AG08396 (cell line): ENCODE measurements at places on chromosomes 16 and 17.

DNA sequence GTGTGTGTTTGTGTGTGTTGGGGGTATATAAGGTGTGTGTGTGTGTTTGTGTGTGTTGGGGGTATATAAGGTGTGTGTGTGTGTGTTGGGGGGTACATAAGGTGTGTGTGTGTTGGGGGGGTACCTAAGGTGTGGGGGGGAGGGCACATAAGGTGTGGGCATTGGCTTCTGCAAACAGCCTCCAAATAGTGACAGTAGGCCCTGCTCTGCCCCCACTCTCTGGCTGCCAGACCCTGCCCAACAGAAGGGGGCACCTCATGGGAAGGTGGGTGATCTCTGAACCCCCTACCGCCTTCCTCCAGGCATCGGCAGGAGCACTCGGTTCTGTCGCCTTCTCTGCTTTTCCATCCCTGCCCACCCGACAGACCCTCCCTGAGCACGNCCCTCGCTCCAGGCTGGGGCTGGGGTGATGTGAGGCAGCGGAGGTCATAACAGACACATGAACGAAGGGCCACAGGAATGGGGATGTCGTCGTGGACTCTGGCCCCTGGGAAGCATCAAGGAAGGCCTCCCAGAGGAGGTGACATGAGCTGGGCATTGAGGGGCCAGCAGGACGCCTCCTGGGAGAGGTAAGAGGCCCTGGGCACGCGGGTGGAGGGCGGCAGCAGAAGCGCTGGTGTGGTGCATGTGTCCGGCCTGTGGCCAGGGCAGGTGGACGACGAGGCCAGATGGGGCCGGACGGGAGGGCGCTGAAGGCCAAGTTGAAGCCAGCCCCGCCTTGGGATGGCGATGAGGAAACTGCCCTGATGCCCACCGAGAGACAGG lies 136.6 kb upstream of the RPH3AL start:
- DNase-seq: no peak

DNA sequence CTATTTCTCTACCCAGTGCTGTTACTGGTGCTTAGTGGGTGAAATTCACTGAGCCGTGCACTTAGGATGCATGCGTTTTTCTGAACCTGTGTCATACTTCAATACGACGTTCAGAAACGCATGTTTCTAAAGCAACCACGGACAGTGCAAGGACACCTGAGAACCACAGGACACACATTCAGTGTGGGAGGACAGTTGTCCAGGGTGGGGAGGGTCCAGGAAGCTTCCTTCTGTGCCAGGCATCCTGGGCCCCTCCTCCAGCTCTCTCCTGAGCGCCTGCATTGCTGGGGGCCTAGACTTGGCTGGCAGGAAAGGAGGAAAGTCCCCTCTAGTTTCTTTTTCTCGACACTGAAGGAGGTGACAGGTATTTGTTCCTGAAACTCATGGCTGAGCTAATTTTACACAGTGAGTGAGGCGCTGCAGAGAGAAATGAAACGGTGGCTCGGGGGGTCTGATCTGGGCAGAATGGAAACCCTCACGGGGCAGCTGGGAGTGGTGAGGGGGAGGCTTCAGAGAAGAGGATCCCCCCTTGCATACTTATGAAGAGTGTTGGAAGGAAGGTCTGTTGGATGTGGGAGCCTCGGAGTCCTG lies 89.9 kb downstream of the IRF8 start:
- DNase-seq: no peak

DNA sequence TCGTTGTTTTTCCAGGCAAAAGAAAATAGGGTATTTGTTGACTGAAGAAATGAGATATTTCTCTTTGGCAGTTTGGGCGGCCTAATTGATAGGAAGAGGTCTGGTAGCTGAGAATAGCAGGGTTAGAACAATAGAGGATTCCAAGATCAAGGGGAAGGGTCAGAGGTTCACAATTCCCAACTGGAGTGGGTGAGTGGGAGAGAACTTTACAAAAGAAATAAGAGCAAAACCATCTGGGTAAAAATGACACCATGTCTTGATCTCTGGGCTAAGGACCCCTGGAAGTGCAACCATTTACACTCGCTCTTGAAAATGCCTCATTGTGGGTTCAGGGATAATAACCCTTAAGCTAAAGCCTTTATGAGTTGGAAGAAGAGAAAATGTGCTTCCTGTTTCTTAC lies 180.5 kb downstream of the CDH13 start:
- DNase-seq: no peak

DNA sequence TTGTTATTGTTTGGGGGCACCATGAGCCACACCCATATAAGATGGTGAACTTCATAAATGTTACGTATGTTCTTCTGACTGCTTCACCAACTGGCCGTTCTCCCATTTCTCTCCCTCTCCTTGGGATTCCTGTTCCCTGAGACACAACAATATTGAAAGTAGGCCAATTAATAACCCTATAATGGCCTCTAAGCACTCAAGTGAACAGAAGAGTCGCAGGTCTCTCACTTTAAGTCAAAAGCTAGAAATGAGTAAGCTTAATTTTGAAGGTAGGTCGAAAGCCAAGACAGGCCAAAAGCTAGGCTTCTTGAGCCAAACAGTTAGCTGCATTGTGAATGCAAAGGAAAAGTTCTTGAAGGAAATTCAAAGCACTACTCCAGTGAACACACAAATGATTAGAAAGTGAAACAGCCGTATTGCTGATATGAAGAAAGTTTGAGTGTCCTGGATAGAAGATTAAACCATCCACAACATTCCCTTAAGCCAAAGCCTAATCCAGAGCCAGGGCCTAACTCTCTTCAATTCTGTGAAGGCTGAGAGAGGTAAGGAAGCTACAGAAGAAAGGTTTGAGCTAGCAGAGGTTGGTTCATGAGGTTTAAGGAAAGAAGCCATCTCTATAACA lies 25.8 kb downstream of the HLF start:
- no peak for DNase-seq

GRCh38 chr17:78472035-78472905 lies 93.8 kb downstream of the PGS1 start:
- DNase-seq: no peak

- DNase-seq: no peak
Measured at GRCh38 chr16:48556243-48556912, 53.6 kb downstream of the N4BP1 start.

GRCh38 chr16:70737377-70738082 lies 51.7 kb upstream of the MTSS2 start:
- DNase-seq: peak; percentile 90

DNA sequence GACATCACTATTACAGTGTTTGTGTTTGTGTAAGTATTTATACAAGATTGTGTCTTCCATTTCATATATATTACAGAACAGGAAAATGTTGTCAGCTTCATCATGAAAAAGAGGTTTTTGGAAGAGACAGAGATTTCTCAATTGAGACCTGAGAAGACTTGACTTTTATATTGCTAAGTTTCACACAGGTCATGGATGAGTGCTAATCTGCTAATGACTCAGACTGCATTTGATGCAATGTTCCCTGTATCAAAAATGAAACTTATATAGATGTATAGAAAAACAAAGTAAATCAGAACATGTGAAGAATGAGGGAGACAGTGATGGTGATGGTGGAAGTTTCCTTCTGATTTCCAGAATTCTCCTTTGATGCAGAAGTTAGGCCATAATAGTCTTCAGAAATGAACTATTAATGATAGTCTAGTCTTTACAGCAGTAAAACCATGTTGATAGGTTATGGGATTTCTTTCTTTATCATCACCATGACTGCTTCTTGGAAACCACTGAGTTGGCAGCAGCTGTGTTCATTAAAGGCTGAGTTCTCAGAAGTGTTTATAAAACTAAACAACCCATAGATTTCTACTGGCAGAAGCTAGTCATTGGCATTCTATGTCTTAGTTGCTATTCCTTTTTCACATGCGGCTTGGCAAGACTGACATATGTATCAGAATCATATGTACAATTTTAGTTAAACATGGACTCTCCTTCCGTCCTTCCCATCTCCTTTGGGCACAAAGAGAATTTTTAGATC lies 56.1 kb downstream of the PCTP start:
- no peak for DNase-seq

GRCh38 chr17:60639019-60639330 lies 38.7 kb upstream of the BCAS3 start:
- no peak for DNase-seq

GRCh38 chr17:69802045-69802740 lies 272.8 kb upstream of the KCNJ16 start:
- DNase-seq: no peak

- peak; percentile 49 for DNase-seq
Measured at GRCh38 chr17:42891539-42892152, 9.0 kb upstream of the G6PC1 start.

DNA sequence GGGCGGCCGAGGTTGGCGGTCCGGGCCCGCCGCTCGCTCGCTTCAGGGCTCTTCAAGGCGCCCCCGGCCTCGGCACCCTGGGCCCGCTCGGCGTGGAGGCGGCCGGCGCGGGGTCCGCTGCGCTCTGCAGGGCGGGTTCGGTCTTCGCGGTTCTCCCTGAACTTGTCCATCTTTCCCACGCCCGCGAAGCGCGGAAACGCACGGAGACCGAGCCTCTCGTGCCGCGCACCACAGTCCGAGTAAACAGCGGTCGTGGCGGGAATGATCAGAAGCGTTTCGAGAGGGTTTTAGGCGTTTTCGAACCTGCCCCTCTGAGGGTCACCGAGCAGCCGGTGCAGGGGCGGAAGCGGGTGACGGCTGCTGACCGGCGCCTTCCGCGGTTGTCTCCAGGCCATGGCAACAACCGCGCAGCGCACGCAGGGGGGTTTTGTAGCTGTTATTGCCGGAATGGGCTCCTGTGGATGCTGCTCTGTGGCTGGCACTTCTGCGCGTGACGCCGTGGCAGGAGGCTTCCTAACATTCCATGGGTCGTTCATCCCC lies 414 bp downstream of the NARF start:
- peak; percentile 45 for DNase-seq

- no peak for DNase-seq
Measured at GRCh38 chr16:11020792-11021551, 76.6 kb downstream of the CLEC16A start.

DNA sequence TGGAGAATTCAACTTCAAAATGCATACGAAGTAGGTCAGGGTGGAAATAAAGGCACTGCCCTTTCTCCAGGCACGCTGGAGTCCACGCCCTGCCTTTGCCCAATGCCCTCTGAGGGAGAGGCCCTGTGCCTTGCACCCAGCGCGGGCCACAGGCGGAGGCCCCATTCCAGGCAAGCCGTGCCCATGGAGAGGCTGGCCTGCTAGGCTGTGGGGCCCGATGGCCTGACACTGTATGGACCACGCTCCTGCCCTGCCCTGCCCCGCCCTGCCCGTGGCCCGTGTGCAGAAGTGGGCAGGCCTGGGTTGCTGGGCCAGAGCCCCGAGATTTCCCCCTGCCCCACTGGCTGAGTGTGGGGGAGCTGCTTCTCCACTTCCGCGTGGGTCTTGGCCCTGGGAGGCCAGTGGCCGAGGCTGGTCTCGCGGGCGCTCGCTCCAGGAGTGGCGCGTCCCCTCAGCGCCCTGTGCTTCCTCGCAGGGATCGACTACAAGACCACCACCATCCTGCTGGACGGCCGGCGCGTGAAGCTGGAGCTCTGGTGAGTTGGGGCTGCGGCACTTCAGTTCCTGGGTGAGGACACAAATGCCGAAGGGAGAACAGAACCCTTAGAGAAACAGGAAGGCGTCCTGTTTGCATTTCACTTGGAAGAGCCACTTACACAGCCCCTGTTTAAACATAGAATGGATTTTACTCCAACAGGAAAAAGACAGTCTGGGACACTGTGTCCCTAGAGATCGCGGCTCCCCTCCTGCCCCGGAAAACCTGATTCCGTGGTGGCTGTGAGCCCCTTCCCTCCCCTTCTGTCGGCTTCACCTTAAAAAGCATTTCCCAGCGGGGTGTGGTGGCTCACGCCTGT lies 13.8 kb upstream of the WFIKKN1 start:
- DNase-seq: no peak

GRCh38 chr16:64808474-64808873 lies 313.4 kb downstream of the CDH11 start:
- DNase-seq: no peak

- DNase-seq: peak; percentile 86
Measured at GRCh38 chr17:44599298-44600175, 42.3 kb downstream of the FZD2 start.

DNA sequence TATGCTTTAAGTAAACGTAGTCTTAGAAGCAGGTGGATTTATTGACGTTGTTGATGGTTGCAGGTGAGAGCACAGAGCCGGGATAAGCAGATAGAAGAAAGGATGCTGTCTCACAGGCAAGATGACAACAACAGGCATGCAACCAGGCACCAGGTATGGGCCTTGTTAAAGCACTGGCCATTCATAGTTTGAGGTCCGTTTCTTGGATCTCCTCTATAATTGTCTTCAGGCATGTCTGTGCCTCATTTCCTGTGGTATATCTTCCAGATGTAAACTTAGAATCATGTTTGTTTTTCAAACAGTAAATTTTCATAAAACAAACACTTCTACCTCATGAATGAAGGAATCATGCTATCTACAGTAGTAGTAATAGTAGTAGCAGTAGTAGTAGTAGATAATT lies 20.6 kb downstream of the KAT7 start:
- DNase-seq: no peak

- no peak for DNase-seq
Measured at GRCh38 chr17:50288306-50288705, 14.0 kb downstream of the TMEM92 start.

- DNase-seq: no peak
Measured at GRCh38 chr17:48500435-48501426, 30.1 kb downstream of the HOXB1 start.

DNA sequence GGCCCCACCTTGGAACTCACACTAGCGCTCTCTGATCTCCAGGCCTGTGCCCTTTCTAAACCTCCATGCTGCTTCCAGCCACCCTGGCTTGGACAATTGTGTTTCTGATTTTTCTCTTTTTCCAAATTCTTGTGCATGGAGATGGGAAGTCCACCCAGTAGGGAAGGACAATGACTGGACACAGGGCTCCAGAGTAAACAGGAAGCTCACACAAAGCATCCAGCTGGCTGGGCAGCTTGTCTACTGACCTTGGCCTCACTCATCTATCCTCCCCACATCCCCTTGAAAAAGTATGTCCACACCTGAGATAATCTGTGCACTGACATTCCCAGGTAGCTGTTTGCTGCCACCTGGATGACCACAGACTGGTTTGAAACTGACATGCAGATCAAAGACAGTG lies 331.2 kb upstream of the MAF start:
- no peak for DNase-seq

DNA sequence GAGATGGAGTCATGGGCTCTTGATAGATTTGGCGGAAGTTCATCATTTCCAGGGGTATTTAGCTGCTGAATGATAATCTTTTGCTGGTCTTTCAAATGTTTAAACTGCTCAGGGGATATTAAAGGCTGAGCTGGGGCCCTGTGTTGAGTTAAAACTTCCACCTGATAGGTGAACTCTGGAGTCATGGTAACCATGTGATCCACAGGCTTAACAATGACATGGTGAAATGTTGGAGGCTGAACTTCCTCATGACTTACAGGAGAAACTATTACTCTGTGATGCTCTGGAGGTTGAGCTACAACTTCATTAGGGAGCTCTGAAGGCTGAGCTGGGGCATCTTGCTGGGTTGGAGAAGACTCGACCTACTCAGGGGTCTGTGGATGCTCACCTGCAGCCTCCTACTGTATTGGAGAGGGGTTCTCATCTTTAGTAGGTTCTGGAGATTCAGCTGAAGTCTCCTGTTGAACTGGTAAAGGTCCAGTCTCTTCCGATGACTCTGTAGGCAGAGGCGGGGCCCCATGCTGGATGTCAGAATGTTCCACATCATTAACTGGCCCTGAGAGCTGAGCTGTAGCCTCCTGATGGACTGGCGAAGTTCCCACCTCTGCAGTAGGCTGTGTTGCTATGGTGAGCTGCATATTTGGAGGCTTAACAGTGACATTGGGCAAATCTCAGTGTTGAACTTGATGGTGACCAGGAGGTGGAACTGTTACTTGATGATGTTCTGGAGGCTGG lies 24.2 kb downstream of the RDM1 start:
- no peak for DNase-seq

- no peak for DNase-seq
Measured at GRCh38 chr17:29747660-29748059, 124.9 kb upstream of the CORO6 start.
